Tibial artery (tissue), 4 donors: ENCODE measurements at places on chromosomes 7 and 10.

DNA sequence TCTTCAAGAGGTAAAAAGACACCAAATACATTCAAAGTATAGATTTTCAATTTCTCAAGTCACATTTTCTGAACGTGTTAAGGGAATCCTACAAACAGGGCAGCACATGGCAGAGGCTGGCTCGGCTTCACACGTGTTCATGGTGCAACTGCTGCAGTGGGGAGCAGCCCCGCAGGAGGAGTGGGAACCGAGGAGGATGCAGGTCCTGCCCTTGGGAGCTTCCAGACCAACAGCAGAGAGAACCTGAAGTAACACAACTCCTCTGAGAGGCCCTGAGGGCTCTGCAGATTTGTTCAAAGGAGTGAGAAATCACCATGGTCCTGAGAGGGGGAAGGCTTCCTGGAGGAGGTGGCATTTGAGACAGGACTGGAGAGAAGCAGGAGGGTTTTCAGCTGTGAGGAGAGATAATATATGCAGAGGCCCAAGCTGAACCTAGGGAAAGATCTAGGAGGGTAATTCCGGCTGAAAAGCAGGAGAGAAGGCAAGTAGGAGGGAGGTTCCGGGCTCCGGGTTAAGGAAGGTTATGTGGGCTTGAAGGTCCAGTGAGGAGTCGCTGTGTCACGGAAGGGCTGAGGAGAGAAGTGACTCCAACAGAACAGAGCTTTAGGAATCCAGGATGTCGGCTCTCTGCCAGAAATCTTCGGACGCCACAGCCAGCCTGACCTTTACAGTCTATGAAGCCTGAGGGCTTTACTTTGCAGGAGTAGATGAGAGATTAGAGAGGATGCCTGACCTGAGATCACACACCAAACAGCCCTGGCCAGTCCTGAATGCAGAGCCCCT is 77.5 kb downstream of the GPR26 start:
- no peak for DNase-seq

DNA sequence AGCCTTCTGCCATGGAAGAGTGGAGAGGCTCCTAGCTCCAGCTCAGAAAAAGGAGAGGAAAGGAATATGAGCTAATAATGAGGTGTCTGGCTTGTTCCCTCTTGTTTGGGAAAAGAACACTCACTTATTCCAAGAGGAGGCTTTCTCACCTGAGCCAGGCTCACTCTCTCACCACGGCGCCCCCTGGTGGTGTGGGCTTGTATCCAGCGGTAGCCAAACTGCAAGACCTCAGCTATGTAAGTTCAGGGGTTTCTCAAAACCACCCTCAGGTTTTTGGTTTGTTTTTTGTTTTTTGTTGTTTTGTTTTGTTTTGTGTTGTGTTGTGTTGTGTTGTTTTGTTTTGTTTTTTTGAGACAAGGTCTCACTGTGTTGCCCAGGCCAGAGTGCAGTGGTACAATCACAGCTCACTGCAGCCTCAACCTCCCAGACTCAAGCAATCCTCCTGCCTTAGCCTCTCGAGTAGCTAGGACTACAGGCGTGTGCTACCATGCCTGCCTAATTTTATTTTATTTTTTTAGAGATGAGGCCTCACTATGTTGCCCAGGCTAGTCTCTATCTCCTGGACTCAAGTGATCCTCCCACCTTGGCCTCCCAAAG is 124.0 kb downstream of the TMEM130 start:
- DNase-seq: no peak

DNA sequence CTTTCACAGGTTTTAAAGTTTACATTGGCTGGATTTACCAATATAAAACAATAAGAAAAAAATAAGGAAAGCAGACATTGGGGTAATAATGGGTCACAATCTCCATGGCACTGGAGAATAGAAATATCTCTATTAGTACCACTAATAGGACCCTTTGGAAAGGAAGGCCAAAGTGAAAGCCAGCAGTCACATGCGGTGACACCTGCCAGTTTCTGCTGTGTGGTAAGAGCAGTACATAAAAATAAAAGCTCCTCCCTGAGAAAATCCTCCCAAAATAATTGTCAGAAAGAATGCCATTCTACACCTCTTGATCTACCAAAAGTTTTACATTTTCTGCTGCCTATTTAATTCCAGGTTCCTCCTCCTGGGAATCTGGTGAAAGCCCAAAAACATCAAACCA is 30.4 kb upstream of the SLC13A1 start:
- DNase-seq: no peak

GRCh38 chr10:133353202-133353959 is 4.4 kb downstream of the FUOM start:
- DNase-seq: no peak

DNA sequence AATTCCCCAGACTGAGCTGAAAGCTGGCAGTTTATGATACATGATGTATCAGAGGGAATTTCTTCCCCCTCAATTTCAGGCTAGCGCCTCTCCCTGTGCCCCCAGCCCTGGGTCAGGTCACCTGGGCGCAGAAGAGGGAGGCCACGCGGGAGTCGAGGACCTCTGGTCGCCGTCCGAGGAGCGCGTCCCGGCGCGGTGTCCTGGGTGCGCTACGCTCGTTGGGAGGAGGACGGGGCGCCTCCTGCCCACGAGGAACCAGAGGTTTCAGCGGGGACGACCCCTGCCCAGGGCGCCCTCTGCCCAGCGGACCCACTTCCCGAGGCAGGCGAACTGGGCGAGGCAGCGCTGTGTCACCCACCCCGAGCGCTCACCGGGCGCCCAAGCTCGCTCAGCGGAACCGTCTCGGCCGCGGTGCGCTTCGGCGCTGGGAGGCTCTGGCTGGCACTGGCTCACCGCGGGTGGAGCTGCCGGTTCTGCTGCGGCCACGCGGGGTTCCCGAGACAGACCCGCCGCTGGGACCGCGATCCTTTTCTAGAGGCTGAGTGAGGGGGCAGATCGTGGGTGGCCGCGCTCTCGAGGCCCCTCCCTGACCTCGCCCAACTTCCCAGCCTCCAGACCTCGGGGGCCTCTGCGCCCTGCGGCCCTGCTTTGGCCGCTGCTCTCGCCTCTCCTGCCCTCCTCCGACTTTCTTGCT is at the start of gene FAM237B:
Gene FAM237B (minus strand): TSS at position 504 of the 694 bp plus-strand sequence. CDS start 1,556 bp downstream, outside the sequence.
- DNase-seq: no peak

GRCh38 chr10:46094931-46095750 is 49.1 kb upstream of the MSMB start:
- DNase-seq: no peak

DNA sequence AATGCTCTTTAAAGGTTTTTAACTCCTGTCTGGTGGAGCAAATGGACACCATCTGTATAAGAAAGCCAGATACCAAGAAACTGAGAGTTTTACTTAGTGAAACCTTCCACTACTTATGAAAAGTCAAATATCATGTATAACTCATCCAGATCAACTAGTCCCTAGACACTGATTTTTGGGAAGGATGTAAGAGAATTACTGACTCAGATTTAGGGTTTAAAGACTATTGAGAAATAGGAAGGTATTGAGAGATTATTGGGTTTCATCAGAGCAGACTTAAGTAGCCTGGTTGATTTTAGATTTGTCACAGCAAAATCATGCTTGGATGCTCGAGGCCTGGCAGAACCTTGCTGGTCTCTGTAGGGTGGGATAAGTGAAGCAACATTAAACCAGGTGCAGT is 3.1 kb downstream of the CSTF2T start:
- DNase-seq: no peak

GRCh38 chr7:132856416-132856815 is 225.5 kb downstream of the CHCHD3 start:
- no peak for DNase-seq

GRCh38 chr10:66877361-66877760 is 48.5 kb upstream of the LRRTM3 start:
- DNase-seq: no peak

- no peak for DNase-seq
Observed at GRCh38 chr10:52313256-52313932, 687 bp upstream of the DKK1 start.

GRCh38 chr10:123151737-123152135 is 2.5 kb upstream of the BUB3 start:
- DNase-seq: no peak

DNA sequence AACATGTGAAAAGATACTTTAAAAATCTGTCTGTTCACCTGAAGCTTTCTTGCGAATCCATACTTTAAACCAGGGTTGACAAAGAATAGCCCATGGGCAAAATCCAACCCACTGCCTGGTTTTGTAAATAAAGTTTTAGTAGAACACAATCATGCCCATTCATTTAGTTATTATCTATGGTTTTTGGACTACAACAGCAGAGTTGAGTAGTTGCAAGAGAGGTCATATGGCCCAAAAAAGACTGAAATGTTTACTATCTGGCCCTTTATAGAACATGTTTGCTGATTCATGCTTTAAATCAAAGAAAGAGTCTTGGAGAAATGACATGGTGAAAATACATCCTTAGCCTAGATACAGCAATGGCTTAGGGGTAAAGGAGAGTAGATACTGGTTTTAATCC is 356.2 kb downstream of the RNLS start:
- no peak for DNase-seq

DNA sequence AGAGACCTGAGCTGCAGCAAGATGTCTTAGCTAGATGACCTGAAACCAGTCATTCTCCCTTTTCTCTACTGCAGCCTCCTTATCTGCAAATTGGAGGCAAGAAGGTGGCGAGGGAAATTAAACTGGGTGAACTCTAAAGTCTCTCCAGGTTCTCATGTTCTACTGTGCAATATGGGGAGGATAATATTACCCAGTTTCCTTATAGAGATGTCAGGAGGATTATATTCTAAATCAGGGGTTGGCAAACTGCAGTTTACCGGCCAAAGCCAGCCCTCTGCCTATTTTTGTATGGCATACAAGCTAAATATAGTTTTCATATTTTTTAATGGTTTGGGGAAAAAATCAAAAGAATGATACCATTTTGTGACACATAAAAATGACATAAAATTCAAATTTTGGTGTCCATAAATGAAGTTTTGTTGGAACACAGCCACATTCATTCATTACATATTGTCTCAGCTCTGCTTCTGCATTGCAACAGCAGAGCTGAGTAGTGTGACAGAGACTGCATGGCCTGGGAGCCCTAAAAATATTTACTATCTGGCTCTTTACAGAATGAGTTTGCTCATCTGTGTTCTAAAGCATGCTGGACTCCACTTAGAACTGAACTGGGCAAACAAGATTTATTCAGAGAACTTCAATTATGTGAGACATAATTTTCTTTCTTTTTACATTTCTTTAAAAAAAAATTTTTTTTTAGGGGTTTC is 19.2 kb upstream of the MALSU1 start:
- DNase-seq: no peak

- no peak for DNase-seq
Observed at GRCh38 chr10:72846238-72846637, 47.3 kb upstream of the OIT3 start.

DNA sequence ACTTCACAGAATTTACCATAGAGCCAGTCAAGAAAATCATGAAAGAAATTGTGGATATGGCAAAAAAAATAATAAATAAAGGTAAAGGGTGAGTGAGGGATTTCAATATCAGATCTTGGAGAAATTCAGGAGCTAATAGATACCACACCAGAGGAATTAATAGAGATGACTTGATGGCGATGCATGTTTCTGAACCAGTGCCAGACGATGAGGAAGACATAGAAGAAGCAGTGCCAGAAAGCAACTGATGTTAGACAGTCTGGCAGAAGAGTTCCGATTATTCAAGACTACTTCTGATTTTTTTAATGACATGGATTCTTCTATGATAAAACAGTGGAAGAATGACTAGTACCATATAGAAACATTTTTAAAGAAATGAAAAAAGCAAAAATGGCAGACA is 314.7 kb downstream of the BICC1 start:
- no peak for DNase-seq

- no peak for DNase-seq
Observed at GRCh38 chr10:43852644-43853214, 204.0 kb upstream of the ZNF32 start.

DNA sequence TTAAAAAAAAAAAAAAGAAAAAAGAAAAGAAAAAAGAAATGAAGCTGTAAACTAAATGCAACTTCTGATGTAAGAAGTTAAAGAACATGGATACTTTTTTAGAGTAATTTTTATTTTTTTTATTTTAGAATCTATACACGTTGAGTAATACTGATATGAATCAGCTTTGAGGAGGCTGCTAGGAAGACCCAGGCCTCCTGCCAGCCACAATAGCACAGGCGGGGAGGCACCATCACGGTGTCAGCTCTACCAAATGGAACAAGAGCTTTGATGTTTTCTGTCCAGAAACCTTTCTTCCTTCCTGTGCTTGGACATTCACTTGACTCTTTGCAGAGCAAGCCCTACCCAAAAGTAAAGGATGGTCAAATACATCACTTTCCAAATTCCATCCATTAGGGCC is 45.3 kb upstream of the EGR2 start:
- DNase-seq: no peak

DNA sequence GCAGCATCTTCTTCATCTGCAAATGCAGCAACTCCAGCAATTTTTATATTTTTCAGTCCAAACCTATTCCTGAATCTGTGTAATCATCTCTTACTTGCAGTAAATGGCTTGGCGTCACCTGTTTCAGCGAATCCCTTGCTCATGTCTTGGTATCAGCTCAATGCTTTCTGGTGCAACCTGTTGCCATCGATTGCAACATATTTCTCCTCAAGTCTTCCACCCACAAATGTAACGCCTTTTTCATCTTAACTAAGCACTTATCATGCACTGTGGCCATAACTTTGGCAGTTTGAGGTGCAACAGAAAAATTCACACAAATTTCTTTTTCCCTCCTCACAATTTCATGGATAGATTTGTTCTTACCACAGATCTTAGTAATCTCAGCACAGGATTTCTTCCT is 168.3 kb downstream of the HERPUD2 start:
- DNase-seq: no peak

- DNase-seq: peak; percentile 64
Observed at GRCh38 chr7:129635300-129636029, 23.9 kb downstream of the NRF1 start.

- DNase-seq: no peak
Observed at GRCh38 chr10:1368842-1369171, 312.6 kb downstream of the WDR37 start.

DNA sequence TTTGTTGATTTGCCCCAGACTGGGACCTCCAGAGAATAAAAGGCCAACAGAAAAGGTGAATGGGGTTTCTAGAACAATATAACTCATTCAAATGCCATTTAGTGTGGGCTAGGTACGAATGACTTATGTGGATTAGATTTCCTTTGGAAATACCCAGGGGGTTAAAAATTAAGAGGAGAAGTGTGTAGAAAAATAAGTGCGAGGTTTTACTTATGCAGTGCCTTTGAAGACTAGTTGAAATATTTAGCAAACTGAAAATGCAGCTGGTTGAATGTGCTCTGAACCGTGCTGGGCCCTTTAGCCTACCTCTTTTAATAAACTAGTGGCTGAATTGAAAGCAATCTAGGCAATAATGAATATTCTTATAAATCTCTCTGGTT is 180.6 kb downstream of the LRMDA start:
- no peak for DNase-seq
